ENCODE measurements at places on chromosomes 16 and 17.

DNA sequence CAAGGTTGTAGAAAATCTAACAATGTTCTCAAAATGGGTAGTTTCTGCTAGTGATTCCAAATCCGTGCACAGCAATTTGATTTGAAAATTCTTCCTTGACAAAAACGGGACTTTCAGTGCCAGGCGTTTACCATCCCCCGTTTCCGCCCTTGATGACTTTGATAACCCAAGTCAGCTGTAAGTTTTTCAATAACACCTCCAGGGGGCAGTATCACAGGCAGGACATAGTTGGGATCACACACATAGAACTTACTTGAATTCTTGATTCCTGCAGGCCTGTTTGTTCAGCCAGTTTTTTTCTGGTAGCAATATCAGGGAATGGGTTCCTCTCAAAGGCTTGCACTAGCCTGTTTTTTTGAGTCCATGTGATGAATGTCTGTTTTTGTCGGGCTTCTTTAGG, 5.6 kb downstream of the DUXB start:
- no peak for DNase-seq

DNA sequence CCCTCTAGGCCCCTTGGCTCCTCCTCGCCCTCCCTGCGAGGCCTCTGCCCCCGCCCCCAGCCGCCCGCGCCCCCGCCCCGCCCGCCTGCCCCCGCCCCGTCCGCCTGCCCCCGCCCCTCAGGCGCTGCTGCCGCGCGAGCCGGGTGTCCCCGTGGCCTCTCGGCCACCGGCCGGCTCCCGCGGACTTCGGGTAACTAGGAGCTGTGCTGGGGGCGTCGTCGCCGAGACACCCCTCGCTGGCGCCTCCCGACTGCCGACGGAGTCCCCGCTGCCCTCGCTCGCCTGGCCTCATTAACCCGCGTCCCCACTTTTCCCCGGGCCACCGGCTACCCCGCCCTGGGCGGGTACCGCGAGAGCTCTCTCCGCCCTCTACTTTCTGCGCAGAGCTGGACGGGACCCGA, at the start of gene TLCD1:
Gene TLCD1 (minus strand): TSS at position 8 of the 401 bp plus-strand sequence. CDS start 136 bp downstream, outside the sequence.
- no peak for DNase-seq

DNA sequence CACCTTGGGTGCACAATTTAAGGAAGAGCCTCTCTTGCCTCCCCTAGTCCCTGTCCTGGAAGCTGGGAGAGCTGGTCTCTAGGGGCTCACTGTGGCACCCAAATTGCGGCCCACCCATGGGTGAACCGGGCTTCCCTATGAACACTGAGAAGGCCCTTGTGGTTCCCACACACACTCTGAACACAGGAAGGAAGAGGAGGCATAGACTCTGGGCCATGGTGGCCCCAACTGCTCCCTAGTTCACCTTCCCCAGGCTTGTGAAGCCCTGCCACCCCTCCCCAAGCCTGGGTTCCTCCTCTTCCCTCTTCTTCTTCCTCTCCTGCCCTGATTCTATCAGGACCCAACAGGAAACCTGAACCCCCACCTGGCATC, 10.5 kb downstream of the SREBF1 start:
- no peak for DNase-seq

- DNase-seq: no peak
Observed at GRCh38 chr16:20911361-20911760, 10.8 kb downstream of the LYRM1 start.

DNA sequence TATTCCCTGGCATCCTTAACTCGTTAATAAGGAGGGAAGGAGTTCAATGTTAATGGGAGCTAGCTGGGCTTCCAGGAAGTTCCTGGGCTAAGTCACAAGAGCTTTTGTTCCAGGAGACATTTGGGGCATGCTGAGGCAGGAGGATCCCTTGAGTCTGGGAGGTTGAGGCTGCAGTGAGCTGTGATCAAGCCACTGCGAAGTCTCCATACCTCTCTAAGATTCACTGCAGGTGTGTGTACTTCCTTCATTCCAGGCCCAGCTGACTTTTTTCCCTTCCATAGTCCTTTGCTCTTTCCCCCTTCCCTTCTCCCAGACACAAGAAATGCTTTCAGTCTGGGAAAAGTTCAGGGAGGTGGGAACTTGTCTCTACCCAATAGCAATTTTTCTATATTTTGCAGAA, 489.8 kb downstream of the NPIPA7 start:
- DNase-seq: no peak

- DNase-seq: no peak
Observed at GRCh38 chr17:60645918-60646523, 31.6 kb upstream of the BCAS3 start.

GRCh38 chr16:441447-441846, 16.0 kb downstream of the RAB11FIP3 start:
- DNase-seq: no peak

GRCh38 chr16:54073356-54073755, 213.2 kb downstream of the IRX3 start:
- no peak for DNase-seq

DNA sequence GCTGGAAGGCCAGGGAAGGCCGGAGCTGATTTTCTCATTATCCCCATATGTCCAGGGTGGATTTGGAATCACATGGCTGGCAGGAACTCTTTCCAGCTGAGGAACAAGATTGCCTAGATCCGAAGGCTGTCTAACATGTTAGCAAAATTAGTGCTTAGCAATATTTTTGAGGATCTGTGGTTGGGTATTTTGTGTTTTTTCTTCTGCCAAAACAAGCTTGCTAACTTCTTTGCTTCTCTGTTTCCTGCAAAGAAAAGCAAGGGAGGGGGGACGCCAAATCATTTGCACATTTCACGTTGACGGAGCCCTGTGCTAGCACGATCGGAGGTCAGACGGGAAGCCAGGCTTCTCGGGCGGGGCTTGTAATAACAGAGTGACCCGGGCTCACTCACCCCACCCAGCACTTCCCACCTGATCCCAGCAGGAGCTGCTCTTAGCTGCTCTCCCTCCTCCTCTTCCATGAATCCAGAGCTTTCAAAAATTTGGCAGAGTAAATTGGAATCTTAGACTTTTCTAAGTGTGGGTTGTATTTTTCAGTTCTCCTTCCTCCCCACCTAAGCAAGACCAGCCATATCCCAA, 33.3 kb upstream of the FOXF1 start:
- no peak for DNase-seq

DNA sequence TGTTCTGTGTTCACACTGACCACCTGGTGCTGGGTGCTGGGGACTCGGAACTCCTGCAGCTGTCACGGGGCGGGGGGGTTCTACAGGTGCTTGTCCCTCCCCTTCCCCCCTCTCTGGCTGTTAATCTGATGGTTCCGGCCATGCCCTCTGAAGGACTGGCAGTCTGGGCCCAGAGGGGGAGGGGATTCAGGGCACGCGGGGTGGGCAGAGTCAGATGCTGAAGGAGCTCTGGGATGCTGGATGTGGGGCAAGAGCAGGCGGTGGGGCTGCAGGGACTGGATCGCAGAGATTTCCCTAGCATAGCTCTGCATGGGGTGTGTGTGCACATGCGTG, 5.4 kb upstream of the TBX21 start:
- DNase-seq: no peak

DNA sequence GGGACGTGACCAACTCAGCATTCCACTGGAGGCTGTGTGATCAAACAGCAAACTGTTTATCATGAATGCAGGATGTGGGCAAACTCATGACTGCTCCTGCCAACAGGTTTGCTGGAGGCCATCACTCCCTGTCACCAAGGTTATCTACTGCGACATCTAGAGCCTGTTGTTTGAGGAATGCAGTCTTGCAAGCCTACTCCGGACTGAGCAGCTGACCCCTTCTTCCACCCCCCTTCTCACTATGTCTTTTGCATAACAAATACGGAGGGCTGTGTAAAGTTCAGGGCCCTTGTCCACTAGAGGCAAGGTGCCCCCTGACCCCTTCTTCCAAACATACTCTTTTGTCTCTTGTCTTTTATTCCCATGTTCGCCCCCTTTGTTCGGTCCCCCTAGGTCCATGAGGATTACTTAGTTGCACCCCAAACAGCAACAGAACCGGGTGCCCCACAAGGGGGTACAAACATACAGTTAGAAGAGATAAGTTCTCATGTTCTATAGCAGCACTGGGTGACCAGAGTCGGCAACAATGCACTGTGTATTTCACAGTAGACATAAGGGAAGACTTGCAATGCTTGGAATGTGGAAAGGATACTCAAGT, 28.7 kb downstream of the MEAK7 start:
- DNase-seq: no peak

GRCh38 chr17:12521416-12521815, 144.3 kb upstream of the MYOCD start:
- no peak for DNase-seq

GRCh38 chr16:21524068-21524751, 75.2 kb upstream of the METTL9 start:
- DNase-seq: no peak

DNA sequence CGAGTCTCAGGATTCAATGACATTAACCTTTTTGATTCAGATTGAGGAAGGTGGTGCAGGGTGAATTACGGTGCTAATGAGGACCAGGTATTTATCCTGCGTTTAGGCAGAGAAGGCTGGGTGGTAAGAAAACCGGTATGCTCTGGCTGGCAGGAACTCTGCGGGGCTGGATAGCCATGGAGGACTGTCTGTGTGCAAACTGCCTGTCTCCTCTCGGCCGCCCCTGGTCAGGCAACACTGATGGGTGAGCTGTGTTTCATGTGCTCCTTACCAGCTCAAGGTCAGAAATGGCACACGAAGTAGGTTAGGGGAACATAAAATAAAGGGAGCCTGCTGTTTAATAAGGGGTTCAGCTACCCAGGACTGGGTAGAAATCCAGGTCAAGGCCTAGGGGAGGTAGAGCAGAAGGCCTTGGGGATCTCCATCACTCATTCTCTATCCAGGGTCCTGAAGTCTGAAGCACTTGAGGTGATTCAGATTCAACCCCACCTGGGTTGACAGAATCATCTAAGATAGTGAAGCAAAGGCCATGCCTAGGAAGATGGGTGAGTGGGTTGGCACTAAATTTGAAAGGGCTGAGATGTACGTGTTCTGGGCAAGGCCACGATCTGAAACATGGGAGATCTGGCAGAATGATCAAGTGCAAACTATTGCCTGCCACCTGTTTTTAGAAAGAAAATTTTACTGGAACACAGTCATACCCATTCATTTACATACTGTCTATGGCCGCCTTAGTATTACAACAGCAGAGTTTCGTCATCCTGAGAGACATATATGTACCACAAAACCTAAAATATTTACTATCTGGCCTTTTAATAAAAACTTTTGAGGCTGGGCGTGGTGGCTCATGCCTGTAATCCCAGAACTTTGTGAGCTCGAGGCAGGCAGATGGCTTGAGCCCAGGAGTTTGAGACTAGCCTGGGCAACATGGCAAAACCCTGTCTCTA, 292.5 kb downstream of the XYLT1 start:
- DNase-seq: no peak

DNA sequence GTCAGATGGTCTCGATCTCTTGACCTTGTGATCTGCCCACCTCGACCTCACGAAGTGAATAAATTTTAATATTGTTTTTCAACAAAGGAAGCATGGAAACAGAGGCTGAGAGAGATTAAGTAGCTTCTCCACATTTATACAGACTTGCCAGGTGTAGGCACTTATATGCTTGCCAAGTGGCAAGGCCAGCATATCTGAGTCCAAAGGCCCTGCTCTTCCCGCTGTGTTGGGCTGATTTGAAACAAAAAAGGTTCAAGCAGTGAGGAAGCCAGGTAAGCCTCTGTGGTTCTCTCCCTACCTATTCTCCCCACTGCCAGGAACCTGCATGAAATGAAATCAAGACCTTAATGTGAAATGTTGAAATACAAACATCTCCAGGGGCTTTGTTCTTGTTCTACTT, 7.5 kb upstream of the SLC6A4 start:
- DNase-seq: no peak

DNA sequence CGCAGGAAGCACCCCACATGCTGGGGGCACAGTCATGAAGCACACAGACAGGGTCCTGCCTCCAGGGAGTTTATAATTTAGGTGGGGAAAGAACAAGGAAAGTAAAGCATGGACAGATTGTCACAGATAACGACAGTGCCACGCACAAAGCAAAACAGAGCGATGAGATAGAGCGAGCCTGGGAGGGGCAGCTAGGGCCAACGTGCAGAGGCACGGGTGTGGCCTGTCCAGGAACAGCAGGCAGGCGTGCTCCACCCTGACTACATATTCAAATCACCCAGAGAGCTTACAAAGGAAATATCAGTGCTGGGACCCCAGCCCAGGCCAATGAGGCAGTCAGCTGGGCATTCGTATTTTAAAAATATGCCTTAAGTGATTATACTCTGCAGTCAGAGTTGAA, 16.8 kb downstream of the LGALS9 start:
- DNase-seq: no peak
